Activated naive CD8-positive, alpha-beta T cell treated with anti-CD3 and anti-CD28 coated beads, Interleukin-2, amount 50 U/mL, for 16 hours (primary cell): ENCODE measurements at places on chromosomes 11 and 22.

DNA sequence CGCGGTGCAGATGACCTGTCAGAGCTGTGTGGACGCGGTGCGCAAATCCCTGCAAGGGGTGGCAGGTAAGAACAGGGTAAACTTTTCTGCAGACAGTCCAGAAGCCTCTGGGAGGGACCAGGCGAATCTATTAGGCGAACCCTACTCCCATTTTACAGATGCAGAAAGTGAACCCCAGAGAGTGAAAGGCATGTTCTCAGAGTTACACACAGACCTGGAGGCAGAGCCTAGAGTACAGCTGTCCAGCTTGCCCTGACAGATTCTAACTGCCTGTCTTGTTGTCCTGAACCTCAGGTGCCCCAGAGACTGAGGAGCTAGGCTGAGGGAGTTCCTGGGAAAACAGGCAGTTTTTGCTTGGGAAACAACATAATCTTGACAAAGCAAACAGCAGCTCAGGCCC is 665 bp downstream of the CCS start:
- DNase-seq: no peak

DNA sequence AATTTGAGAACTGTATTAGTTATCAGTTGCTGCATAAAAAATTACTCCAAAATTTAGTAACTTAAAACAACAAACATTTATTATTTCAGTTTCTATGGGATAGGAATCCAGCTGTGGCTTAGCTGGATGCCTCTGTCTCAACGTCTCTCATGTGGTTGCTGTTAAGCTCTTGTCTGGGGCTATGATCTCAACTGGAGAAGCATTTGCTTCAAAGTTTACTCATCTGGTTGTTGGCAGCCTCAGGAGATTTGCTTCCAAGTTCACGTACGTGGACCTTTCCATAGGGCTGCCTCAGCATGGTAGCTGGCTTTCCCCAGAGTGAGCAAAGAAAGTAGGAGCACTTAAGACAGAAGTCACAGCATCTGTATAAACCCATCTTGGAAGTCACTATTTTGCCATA is 144.9 kb upstream of the SESN3 start:
- DNase-seq: no peak

DNA sequence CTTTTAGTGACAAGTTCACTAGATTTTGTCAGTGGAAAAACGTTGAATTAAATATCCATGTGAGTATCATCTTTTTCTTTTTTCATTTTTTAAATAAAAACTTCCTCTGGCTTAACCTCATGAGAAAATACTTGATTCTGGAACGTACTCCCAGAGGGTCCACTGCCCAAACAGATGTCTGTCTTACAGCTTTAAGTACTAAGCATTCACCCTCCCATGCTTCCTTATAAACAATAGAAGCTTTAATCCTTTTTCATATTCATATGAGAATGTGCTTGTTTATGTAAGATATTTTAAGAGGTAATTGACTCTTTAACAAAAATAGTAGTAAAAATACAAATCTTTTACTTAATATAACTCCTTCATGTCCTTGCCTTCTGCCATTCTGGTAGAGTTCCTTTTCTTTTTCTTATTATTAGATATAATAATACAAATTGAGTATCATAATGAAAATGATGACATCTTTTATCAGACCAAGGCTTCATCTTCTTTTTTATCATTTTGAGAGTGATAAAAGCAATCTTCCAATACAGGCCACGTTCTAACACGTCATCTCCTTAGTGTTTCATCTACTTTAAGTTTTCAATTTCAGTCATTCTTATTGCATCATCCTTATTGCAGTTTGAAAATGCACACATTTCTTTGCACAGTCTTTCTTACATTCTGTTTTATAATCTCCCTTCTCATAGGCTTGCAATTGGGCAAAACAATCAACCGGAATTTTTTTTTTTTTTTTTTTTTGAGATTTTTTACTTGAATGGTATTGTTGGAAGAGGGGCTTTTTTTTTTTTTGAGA is 69.5 kb upstream of the MYO18B start:
- no peak for DNase-seq

DNA sequence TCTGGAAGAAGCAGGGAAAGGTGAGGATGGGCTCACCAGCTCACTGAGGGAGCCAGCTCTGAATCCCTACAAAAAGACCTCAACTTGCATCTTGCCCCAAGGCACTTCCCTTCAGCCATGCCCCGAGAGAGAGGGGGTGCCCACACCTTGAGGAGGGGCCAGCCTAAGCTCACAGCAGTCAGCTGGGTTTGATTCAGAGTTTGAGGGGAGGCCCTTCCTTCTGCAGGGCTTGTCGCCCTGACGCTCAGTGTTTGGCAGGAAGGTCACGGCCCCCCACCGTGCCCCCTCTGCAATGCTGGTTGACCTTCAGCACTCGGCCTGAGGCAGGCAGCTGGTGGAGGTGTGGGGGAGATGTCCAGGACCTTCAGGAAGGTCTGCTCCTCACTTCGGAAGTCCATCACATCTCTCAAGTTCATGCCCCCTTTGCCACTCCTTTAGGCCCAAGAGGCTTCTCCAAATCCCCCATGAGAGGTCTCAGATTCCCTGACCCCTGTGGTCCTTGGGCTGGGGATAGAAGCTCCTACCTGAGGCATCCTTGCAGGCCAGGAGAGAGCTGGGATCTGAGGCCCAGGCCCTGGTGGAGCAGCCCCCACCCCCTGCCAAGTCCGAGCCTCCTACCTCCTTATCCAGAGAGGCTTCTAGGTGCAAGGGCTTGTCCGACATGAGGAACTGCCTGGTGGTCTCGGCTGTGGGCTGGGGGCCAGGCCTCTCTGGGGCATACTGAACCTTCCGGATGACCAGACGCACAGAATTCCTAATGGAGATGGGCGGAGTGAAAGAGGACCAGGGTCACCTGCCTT is 37.6 kb downstream of the TPBGL start:
- no peak for DNase-seq

DNA sequence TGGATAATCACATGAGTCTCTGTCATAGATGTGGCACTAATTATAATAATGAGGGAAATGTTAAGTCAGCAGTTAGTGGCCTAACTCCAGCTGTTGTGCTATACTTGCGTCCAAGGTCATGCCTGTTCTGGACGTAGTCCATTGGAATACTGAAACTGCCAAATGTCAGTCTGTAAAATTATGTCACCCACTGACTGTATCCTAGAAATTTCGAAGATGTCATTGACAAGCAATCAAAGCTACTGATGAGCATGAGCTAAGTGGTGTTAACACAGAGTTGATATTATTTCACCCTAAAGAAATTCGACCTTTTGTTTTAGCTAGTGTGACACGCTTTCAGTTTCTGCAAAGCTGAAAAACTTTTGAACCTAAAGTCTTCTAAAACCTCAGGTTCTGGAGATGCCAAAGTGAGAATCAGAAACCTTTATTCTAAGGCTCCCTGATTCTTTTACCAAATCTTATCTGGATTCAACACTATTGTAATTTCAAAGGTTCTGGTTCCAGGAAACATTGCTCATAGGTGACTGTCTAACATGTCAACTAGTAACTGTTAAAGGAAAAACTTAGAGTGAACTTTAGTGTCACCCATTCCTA is 14.9 kb upstream of the ME3 start:
- no peak for DNase-seq

DNA sequence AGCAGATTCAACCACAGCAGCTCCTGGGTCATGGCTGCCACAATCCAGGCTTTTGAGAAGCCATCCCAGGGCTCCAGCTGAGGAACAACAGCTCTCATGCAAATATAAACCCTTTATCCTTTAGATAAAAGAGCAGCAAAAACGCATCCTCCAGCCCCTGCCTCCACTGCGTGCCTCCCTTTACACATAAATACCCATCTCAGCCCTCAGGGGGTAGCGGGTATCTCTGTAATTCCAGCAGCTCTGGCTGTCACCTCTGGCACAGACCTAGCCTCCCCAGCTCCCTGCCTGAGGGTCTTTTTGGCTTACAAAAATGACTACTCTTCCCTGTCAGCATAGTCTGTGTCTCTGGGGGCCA is 21.6 kb downstream of the LMO1 start:
- no peak for DNase-seq

GRCh38 chr11:103114836-103115235 is 5.6 kb downstream of the DYNC2H1 start:
- no peak for DNase-seq

- no peak for DNase-seq
Observed at GRCh38 chr11:44608651-44608990, 43.2 kb downstream of the CD82 start.

DNA sequence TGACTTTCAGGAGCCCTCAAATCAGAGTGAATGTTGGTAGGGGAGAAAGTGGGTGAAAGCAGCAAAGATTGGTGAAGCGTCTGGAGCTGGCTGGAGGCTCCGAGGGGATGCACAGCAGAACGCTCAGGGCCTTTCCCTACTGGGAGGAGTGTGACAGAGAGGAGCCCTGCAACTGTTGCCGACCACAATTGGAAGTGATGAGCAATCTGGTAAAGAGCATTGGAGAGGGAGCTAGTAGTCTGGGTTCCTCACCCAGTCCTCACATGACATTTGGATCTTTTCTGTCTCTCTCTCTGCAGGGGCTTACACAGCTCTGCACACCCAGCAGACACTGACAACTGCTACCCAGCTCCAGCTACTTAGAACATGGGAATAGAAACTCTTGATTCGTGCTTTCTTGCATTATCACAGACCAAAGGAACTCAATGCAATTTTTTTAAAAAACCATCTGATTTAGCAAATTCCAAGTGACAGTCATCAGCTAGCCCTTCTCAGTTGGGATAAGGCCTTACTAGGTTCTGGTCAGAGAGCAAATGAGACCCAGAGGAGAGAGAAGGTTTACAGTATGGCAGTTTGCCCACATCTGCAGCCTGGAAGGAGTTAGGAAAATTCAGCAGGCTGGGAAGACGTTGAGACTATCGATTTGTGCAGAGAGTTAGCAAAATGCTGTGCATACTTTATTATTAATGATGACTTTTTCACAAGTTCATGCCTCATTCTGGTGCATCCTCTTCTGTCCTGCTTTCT is 278.0 kb upstream of the PLET1 start:
- no peak for DNase-seq

DNA sequence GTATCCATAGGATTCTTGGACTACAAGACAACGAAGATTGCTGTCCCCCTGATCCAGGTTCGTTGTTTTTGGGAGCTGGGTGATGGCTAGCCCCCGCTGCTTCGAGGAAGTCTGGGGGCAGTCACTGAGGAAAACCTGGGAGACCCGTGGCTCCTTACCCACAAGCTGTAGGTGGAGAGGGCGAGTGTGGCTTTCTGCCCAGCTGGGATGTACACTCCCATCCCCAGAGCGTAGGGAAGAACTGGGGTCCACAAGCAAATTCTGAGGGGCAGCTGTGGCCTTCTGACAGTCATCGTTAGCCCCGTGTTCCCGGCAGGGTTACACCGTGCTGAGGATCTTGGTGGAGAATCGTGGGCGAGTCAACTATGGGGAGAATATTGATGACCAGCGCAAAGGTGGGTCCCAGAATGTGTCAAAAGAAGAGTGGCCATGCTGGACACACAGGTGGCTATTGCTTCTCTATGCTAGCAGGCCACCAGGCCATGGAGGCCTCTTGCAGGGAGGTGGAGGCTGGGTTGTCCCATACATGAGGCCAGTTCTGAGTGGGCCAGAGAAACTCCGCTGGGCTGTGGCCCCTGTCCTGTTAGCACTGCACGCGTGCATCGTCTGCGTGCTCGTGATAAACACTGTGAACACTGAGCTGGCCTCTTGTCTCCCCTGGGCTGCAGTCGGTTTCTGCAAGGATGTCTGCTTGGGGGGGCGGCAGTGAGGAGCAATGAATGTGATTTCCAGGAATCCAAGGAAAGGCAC is 39.8 kb downstream of the GLB1L2 start:
- DNase-seq: no peak

DNA sequence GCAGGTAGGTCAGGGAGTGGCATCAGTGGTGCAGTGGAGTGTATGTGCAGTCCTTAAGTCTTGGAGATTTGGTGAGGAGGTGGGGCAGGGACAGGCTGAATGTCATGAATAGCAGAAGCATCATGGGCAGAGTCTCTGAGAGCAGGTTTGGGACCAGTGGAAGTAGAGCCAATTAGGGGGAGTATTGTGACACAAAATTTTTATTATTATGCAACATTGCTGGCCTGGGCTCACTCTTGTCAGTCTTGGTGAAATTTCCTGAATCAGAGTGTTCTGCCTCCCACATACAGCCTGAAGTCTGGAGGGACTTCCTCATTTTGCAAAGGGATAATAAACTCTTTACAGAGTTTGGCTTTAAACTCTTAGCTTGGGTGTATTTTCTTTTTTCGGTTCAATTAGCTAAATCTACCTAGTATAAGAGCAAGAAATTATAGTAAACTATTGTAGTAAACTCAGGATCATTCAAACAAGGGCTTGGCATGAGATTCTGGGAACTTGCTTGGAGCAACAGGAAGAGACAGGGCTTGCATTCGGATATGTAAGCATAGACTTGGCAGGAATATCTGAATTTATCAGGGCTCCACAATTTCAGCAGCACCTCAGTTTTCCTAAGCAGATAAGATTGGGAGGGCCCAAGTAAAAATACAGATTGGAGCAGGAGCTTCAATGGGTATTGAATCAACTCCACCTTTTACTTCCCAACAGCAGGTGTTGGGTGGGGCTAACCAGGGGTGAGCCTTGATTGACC is 67.7 kb downstream of the FDX1 start:
- no peak for DNase-seq

DNA sequence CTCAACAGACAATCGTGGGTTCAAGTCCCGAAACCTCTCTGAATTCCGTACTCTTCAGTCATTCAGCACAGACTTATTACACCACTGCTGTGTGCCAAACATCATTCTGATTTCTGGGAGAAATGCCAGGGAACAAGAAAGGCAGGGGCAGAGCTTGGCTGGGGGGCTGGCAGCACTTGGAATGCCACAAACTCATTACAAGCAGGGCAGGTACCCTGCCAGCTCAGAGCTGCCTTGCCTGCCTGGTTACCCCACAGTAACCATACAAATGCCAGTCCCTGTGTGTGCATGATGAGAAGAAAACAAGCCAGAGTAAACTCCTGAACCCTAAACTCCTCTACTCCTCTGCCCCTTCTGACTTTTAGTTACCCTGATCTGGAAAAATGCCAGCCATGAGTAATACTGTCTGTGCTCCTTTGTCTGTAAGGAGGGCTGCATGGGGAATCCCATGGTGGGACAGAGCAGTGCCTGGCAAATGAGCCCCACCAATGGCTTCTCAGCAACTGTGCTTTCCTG is 6.9 kb upstream of the RAD9A start:
- DNase-seq: no peak

- DNase-seq: no peak
Observed at GRCh38 chr11:60634126-60634525, 65.3 kb upstream of the MS4A8 start.

DNA sequence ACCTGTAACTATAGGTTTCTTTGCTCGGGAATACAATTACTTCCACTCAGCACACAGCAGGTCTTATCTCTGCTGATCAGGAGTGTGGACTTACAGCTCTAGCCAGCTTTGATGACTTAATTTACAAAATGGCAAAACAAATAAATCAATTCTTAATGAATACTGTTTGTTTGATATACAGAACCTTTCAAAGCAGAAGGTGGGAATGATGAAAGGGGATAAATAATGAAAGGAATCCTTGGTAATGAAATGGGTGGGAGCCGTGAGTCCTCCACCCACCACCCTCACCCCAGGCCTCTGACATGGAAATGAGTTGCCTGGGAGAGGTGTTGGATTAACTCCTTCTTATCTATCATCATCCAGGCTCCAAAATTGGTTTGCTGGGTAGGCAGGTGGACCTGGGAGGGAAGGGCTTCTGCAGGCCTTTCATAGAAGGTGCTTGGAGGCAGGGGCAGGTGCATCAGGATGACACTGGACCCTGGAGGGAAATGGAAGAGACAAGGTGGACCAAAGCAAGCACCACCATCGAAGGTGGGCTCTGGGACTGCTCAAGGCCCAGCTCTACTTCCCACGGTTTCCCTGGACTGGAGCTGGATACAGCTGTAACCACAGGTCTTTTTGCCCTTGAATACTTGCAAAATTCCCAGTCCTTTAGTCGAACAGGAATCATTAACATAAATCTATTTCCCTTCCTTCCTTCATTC is 23.0 kb downstream of the POU2AF1 start:
- no peak for DNase-seq
